ENCODE measurements at places on chromosomes 12 and 14.

- no peak for DNase-seq
Measured at GRCh38 chr12:105860561-105861207, 278.1 kb downstream of the NUAK1 start.

DNA sequence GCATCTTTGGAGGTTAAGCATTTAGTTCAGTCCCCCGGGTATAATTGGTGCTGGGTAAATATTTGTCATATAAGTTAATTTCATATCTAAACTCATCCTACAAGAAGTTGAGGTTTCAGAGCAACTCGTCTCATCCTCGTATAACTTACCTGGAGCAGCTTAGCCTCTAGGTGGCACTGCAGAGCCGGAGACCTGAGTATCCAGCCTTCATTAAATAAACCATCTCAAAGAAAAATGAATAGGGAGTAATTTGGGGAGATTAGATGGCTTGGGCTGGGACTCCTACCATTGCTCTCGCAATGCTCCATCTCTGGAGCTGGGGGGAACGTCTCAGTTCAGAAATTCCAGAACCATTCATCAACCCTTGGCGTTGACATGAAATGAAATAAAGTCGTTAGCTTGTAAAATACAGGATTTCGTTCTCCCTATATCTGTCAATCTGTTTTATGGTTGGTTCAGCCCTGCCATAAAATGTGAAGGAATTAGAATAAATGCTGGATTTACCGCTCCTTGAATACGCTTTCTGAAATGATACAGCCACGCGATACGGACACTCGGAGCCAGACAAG is 122.9 kb upstream of the TMEM132D start:
- peak; percentile 43 for DNase-seq

GRCh38 chr12:64551676-64552075 is 58.6 kb upstream of the RASSF3 start:
- DNase-seq: no peak

DNA sequence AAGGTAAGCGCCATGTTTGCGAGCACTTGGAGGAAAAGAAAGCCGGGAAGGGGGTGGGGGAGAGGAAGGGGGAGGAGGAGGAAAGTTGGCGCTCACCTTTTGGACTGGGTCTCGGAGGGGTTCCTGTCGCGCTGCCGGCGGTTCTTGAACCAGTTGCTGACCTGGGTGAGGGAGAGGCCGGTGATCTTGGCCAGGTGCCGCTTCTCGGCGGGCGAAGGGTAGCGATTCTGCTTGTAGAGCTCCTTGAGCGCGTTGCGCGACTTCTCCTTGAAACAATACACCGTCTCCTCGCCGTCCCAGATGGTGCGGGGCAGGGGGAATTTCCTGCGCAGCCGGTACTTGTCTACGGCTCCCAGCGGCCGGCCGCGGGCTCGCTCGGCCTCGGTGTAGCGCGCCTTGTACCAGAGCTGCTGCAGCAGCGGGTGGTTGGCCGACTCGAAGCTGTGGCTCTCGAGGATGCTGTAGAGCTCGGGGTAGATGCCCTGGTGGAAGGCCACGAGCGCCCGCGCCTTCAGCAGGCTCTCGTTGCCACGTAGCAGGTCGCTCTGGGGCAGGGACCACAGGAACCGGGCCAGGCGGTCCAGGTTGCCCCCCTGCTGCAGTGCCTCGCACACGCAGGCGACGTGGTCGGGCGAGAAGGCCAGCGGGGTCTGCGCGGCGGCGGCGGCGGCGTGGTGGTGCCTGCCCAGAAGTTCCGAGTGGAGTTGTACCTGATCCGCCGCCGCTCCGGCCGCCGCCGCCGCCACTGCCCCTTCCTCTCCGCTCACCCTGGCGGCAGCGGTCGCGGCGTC is 840 bp downstream of the SIX4 start:
- DNase-seq: peak; percentile 46

DNA sequence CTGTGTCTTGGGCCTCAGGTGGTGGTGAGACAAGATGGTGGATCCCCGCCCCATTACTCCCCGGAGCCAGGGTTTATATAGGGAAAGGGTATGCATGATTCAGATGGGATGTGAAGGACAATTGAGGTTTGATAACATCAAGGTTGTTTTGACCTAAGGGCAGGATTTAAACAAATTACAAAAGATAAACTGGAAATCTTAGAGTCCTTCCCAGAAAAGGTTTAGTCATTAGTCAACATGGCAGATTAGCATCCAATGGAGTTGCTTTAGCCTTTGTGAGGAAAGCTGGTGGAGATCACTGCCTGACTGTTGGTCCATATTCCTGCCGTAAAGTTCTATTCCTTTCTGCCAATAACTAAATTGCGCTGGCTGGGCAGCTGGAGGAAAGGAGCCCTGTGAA is 15.6 kb upstream of the FRMD6 start:
- no peak for DNase-seq

GRCh38 chr14:98138666-98139065 is 1133.3 kb downstream of the BCL11B start:
- DNase-seq: peak; percentile 13

DNA sequence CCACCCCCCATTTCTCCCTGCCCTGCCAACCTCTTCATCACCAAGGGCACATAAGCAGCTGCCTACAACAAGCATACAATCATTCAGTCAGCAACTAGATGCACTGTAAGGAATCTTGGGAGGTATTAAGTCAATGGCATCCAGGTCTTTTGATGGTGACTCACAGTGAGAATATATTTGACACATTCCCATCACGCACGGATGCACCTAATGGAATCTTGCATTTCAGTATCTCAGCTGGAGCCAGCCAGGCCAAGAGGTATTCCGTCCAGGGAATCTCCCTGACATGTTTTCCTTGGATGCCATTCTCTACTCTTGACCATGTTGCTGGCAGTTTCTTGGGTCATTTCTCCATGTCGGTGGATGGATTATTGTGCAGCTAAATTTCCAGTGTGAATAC is 73.9 kb upstream of the CAPRIN2 start:
- no peak for DNase-seq

GRCh38 chr14:22888662-22889061 is 5.6 kb downstream of the REM2 start:
- DNase-seq: no peak

- DNase-seq: no peak
Measured at GRCh38 chr12:124131659-124132058, 158.6 kb downstream of the ZNF664 start.

DNA sequence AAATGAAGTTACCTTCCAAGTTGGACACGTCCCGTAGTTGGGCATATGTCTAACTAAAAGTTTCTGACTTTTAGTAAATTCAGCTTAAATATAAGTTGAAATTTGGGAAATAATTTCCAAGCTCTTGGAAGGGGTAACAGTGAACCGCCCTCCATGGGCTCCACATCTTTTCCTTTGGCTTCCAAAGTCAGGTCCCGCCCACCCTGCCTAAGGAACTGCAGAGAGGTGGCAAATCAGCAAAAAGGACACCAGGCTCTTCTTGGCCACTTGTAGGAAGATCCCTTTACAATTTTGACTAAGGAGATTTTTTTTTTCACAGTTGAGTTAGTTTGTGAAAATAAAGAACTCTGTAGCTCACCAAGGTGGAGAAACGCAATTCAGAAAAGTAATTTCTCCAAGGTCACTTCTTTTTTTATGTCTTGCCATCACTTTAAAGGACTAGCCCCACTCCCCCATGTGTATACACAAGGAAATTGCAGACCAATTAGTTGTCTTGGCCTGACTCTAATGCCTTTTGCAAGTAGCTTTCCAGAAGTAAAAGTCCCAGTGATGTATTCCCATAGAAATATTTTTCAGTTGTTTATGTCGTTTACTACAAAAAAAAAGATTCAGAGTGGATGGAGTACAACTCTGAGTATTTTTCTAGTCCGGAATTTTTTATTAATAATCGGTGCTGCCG is 181.2 kb downstream of the PELI2 start:
- no peak for DNase-seq

DNA sequence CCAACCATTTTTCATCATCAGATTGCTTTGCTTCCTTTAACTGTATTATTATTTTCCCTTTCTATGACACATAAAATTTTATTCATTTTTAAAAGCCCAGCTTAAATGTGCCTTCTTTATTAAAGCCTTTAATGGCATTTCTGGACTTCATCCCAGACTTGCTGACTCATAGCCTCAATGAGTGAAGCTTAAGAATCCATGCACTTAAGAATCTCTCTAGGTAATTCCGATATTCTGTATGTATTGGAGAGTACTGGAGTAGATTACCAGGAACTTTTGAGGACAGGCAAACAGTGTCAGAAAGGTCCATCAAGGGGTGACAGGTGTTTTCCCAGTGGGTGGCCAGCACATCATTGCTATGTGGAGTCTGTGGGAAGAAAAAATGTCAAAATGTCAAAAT is 107.9 kb downstream of the PTPRQ start:
- DNase-seq: no peak

GRCh38 chr14:87705439-87705896 is 287.5 kb downstream of the GALC start:
- DNase-seq: no peak

DNA sequence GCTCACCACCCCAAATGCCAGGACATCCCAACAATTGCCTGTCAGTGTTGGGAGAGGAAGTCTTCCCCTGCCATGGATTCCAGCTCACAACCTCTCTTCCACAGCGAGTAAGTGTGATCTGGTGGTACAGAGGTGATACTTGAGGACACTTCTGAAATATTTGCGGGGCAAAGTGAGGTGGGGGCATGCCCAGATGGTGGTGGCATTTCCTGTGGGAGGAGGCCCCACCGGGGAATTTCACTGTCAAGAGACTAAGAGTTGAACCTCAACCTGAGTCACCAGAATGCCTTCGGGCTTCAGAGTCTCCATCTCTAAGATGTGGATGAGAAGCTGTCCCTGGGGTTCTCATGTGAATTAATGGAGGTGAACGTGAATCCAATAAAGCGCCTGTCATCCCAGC is 122.3 kb upstream of the RFLNA start:
- no peak for DNase-seq

DNA sequence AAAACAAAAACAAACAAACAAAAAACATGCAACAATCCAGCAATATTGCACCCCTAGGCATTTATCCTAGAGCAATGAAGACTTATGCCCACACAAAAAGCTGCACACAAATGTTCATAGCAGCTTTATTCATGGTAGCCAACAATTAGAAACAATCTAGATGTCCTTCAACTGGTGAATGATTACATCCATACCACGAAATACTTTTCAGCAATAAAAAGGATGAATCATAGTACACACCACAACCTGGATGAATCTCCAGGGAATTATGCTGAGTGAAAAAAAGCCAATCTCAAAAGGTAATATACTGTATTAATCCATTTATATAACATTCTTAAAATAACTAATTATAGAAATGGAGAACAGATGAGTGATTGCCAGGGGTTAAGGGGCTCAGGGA is 14.5 kb upstream of the GPR162 start:
- no peak for DNase-seq

- DNase-seq: no peak
Measured at GRCh38 chr12:6962285-6963015, 8.0 kb downstream of the PHB2 start.

GRCh38 chr12:132405742-132406251 is 76.4 kb upstream of the GALNT9 start:
- no peak for DNase-seq

DNA sequence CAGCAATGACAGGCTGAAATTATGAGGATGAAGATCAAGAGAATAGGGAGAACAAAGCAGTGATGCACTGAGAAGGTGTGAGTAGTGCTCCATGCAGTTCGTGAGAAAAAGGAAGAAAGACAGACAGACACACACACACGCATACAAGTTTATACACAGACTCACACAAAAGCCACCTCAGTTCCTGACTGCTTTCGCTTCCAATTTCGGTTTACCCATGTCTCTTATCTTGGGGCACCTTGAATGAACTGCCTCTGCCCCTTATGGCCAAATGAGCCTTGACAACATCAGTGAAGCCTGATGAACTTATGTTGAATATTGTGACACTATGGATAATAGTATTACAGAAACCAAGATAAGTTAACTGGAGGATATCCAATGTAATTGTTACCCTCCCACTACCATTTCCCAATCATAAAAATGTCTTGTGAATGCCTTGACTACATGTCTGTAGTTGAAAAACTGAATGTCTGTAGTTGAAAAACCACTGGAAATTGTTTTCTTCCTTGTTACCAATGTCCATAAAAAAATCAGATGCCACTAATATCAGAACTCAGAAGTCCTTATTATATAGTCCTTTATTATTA is 380.4 kb upstream of the DDHD1 start:
- no peak for DNase-seq

DNA sequence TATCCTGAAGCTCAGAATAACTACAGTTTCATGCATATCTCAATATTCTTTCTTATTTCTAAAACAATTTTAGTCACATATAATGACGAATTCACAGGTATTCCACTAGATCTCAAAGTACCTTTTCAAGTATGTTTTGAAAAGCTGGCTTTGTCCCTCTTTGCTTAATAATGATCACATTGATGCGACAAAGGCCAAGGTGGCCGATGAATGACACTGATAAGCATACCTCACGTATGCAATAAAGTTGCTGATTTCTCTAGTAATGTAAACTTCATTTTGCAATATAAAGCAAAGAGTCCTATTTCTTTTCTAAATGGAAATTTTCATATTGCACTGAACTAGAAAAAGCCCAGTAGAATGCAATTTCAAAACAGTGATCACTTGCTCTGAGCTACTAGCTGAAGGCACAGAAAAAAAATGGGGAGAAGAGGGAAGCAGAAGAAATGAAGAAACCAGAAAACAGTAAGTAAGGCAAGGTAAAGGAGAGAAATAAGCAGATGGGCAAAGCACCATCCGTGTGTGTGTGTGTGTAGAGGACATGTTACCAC is 29.3 kb downstream of the FGD6 start:
- DNase-seq: no peak

GRCh38 chr12:53844994-53845844 is 93.4 kb upstream of the HOXC13 start:
- no peak for DNase-seq

GRCh38 chr12:102964872-102965271 is 7.4 kb downstream of the ASCL1 start:
- no peak for DNase-seq

GRCh38 chr12:39375206-39375808 is 67.6 kb downstream of the KIF21A start:
- no peak for DNase-seq

DNA sequence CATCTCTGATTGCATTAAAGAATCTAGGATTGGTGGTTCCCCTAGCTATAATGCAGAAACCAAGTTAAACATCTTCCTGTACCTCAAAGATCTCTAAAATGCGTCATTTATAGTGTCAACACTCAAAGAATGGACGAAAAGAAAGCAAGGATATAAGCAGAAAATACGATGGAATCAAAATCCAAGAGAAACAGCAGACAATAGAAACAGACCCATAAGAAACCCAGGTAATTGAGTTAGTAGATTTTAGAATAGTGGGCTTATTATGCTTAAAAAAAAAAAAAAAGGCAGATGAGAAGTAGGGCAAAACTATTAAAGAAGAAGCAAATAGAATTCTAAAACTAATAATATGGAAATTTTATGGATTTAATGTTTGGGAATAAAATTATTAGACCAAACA is 44.4 kb downstream of the USP15 start:
- DNase-seq: no peak

GRCh38 chr12:9033265-9033887 is 44.0 kb downstream of the KLRG1 start:
- DNase-seq: no peak
